SW480 (cell line): ENCODE measurements at places on chromosomes 3 and 15.

GRCh38 chr3:15345066-15345607 is 12.8 kb upstream of the SH3BP5 start:
- no peak for DNase-seq

- DNase-seq: peak; percentile 80
Observed at GRCh38 chr3:115819785-115820384, 196.6 kb downstream of the GAP43 start.

DNA sequence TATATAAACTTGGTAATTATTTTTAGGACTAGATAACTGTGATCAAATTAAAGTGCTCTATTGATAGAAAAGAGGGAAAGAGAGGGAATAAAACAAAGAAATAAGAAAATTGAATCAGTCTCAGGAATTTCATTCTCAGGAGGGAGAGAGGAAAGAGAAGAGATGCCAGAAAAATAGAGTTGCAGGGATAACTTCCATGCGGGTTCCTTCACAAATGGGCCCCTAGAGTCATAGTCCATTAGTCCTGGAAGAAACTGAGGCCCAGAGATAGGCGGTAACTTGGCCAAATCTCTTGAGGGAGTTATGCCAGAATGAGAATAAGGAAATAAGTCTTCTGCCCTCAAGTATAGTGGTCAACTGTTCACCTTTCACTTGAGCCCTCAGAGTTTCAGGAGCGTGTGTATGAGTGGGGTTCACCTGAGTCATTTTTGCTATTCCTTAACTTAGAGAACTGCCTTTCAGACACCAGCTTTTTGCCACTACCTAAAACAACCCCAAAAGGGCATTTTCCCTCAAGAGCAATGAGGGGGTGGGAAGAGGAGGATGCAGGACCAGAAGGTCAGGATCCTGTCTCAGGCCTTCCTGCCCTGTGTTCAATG is 192.6 kb downstream of the MEX3B start:
- DNase-seq: no peak

GRCh38 chr3:47444103-47444502 is 31.6 kb downstream of the SCAP start:
- no peak for DNase-seq

DNA sequence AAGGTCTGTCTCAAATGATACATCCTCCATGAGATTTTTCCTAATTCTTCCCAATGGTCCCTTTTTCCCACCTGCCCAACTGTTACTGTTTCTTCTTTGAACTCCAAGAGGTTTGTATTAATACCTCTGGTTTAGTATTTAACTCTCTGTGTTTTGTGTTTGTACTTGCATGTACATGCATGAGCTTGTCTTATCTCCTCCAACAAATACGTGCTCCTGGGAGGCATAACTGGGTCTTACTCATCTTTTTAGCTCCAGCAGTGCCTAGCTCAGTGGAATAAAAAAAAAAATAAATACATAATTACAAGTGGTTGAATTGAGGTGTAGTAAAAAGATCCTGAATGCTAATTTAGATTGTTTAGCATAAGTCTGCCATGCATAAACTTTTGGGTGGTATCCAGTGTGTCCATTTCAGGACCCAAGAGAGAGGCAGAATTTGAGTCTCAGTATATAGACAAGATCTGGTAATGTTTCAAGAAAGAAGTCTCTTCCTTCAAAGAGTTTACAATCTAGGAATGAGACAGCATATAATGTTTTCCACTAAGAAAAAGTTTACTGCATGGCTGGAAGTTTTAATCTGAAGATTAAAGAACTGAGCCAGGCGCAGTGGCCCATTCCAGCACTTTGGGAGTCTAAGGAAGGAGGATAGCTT is 1.7 kb upstream of the LYSMD2 start:
- DNase-seq: no peak

DNA sequence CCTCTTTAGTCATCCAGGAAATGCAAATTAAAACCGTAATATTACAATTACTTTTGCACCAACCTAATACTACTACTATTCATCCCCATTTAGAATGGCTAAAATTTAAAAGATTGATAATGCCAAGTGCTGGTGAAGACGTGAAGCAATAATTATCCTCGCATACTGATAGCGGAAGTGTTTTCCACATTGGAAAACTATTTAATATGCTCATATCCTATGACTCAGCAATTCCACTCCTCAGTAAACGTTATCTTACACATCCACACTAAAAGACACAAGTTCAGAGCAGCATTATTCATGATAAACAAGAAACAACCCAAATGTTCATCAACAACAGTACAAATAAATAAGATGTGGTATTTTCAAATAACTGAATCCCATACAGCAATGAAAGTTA is 70.6 kb downstream of the VPS13C start:
- DNase-seq: no peak

DNA sequence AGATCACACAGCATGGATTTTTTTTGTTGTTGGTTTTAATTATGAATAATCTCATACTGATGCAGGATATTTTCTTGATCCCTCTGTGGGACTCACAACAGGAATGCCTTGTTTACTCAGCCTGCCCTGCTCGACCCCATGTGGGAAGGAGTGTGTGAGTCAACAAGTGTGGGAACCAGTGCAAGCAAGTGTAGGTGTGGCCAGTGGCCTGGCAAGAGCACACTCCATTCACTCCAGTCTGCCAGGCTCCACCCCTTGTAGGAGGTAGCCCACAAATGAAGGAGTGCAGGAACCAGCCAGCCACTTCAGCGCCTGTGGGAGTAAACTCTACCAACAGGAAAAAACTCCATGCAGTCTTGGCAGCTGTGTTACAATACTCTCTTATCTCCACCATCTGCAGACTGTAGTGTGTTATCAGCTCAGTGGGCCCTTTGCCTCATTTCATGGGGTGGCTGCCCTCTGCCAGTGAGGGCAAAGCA is 393.6 kb downstream of the OTOL1 start:
- DNase-seq: peak; percentile 78

DNA sequence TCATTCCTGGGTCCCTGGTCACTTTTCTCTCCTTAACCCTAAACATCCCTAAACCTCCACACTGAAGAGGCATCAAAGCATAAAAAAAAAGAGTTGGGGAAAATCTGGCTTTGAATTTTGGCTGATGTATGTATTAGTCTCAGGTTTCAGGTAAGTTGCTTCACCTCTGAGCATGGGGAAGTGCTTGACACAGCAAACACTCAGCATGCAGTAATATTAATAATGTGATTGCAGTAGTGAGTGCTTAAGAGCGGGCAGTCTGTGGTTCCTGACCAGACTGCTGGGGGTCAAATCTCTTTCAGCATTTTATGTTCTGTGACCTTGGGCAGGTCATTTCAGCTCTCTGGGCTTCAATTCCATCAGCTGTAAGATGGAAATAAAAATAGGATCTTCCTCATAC is 467.9 kb downstream of the SOX2 start:
- DNase-seq: no peak

GRCh38 chr15:62362608-62363007 is 197.5 kb upstream of the C2CD4B start:
- no peak for DNase-seq

DNA sequence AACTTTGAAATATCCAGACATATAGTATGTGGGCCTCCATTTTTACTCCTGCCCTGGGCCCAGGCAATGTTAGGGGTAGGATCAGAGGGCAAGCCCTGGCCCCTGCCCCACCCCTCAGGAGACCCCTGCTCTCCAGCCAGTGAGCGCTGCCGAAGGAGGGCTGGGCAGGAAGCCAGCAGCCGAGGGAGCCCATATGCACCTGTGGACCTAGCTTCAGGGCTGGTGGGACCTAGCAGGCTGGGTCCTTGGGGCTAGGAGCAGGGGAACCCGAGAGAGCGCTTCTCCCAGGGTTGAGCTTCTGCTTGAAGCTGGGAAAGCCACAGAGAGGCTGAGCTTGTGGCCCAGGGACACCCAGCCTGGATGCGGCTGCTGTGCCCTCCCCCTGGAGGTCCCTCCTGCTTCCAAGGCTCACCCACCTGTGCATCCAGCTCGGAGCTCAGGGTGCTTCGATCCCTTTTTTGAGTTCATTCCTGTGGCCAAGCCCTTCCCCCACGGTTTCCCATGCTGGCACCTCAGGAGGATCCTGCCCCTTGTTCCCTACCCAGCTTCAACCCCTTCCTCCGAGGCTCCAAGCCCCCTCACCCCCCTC is 21.0 kb upstream of the CYP11A1 start:
- DNase-seq: no peak

GRCh38 chr3:51703068-51703760 is 3.7 kb upstream of the GRM2 start:
- DNase-seq: no peak

DNA sequence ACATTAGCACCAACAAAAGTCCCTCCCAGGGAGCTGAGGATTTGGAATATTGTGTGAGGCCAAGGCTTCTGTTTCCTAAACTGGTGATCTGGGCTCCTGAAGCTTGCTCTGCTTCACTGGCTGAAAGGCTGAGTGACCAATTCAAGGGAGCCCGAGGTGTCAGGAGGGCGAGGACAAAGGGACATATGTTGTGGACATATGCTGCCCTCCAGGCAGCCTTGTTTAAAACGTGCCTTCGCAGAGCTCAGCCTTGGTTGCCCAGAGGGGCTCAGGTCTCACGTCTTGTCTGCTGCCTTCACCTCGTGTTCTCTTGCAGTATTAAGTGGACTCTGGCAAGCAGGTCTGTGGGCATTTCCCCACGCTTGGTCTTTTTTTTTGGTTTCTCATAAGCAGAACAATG is 7.0 kb downstream of the SLCO3A1 start:
- no peak for DNase-seq
